PC-9 (cell line): ENCODE measurements at places on chromosomes 16 and 17.

DNA sequence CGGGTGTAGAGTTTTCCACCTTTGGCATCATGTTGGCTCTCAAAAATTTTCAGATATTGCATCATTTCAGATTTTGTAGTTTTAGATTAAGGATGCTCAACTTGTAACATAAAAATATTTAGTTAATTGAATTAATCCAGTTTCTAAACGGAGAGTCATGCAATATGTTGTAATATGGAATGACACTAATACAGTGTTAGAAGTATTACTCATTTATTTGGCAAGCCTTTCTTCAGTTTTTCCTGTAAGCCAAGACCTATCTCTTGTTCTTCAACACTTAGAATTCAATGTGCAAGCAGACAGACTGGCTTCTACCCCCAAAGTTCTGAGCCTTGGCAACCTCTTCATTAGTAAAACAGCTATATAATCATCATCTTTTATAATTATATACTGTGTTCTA is 985.0 kb upstream of the GOT2 start:
- no peak overlapping the region for H3K27ac ChIP-seq
- no peaks in the 10 kb centered on the region for H3K36me3 ChIP-seq
- no peak for DNase-seq
- H3K27me3 ChIP-seq, result no peaks in the 10 kb centered on the region
- H3K4me3 ChIP-seq, result no peak overlapping the region

DNA sequence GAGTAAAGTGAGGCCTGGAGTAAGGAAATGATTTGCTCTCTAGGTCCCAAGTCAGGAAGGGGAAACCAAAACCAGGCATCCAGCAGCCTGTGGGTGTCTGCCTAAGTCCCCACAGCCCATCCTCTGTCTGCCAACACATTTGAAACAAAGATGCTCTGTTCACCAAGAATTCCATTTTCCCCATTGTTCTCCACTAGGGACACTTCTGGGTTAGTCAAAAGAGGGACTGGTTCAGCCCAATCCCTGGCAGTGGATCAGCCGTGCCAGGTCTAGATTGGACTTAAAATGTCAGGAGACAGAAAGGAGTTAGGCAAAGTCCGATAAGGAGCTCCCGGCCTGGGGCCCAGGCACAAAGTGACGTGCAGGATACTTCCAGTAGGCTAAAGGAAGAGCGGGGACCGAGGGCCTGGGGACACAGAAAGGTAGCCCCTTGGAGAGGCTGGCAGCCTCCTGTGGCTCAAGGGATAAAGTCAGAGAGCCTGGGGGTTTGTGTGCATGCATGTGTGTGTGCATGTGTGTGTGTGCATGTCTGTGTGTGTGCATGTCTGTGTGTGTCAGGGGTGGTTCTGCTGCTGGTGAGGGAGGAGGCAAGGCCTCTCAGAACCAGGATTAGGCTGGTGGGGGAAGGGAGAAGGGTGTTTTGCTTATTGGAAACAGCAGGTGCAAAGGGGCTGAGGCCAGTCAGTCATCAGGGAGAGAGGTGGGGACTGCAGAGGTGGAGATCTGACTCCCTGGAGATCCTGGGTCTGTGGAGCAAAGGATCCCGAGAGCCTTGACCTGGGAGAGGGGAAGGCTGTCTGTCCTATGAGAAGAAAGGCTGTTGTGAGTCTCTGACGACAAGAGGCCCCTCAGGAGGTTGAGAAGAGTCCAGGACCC is 41.7 kb upstream of the IL34 start:
- DNase-seq, result no peak
- H3K4me1 ChIP-seq, result peaks cover 19% of the 10 kb centered on the region
- no peaks in the 10 kb centered on the region for H3K27me3 ChIP-seq

GRCh38 chr17:58614859-58615459 is 76.9 kb downstream of the TEX14 start:
- no peaks in the 10 kb centered on the region for H3K36me3 ChIP-seq
- H3K27me3 ChIP-seq, result no peaks in the 10 kb centered on the region
- no peak overlapping the region for H3K4me3 ChIP-seq
- H3K27ac ChIP-seq, result no peak overlapping the region
- no peak for DNase-seq
- no peaks in the 10 kb centered on the region for H3K4me1 ChIP-seq

DNA sequence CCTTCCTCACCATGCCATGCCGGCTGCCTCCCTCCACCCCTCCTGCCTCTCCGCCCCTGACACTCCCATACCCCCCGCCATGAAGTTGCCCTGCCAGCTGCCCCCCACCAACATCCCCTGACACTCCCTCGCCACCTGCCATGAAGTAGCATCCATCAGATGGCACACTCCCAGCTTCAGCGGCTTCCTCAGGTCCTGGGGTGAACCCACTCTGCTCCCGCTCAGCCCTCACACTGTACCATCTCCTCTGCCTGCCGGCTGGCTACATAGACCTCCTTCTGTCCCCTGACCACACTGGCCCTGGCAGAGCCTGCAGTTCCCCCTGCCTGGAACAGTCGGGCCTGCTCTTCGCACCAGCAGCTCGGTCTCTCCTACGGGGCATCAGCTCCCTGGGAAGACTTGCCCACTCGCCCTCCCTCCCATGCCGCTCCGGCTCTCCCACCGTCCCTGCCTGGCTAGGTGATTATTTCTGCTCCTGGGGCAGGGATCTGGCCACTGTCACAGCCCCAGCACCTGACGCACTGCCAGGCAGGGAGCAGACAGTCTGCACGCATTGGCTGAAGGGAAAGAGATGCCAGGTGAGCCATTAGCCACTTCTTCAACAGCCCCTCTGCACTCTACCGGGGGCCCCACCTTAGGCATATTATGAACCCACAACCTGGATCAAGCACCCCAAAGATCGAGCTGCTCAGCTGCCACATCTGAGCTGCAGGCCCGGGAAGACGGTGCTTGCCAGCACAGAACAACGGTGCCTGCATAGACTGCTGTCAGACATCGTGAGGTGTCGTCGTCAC is 9.0 kb downstream of the CANT1 start:
- no peak overlapping the region for H3K27ac ChIP-seq
- H3K36me3 ChIP-seq, result peaks cover 6% of the 10 kb centered on the region; the same call in 1 of the 2 replicates
- no peaks in the 10 kb centered on the region for H3K27me3 ChIP-seq
- no peak for DNase-seq
- H3K4me1 ChIP-seq, result peaks cover 33% of the 10 kb centered on the region
- H3K4me3 ChIP-seq, result no peak overlapping the region

GRCh38 chr17:39606434-39607056 is 1.2 kb downstream of the NEUROD2 start:
- DNase-seq, result no peak
- no peak overlapping the region for H3K27ac ChIP-seq
- peaks cover 65% of the 10 kb centered on the region for H3K27me3 ChIP-seq
- no peaks in the 10 kb centered on the region for H3K4me1 ChIP-seq
- no peak overlapping the region for H3K4me3 ChIP-seq
- no peaks in the 10 kb centered on the region for H3K36me3 ChIP-seq

DNA sequence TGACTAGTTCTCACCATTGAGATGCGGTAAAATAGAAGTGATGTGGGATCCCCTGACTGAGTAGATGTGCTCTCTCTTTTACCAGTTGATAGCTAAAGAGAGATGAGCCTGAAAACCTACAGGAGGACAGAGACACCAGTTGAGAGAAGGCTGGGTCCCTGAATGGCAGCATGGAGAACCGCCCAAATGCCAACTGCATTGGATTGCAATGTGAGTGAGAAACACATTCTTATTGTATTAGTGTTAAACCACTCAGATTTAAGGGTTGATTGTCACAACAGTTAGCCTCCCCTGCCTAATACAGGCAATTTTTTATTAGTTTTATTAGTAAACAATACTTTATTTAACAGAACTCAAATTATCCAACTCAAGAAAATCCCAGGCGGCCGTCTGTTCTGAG is 61.2 kb downstream of the SPACA3 start:
- H3K4me1 ChIP-seq, result no peaks in the 10 kb centered on the region
- peaks cover 47% of the 10 kb centered on the region for H3K27me3 ChIP-seq
- H3K4me3 ChIP-seq, result no peak overlapping the region
- no peaks in the 10 kb centered on the region for H3K36me3 ChIP-seq
- no peak for DNase-seq

DNA sequence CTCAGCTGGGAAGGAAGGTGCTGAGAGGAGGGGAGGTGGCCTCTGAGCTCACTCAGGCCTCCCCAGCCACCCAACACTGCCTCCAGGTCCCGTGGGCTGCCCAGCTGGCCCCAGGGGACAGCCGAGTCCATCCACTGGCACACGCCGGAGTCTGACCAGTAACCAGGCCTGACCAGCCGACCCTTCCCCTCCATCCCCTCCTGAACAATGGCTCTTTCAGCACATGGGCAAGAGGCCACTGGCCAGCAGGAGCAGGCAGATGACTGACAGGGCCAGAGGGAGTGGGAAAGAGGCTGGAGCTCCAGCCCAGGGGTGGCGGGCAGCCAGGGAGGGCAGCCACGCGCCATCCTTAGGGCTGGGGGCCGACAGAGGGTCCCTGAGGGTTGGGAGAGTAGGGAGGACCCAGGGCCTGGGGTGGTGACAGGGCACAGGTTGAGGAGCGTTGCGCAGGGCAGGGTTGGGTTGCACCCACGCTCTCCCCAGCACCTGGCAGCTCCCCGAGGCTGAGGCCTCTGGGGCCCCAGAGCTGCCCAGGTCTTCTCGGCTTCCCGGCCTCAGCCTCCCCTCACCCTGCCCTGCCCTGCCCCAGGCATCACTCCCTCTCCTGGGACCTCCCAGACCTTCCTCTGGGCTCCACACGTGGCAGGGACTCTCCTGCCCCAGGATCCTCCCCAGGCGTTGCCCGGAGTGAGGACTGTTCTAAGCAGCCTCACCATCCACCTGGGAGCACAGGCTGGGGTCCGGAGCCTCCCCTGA is 20.2 kb upstream of the SLC38A10 start:
- H3K36me3 ChIP-seq, result no peaks in the 10 kb centered on the region
- no peaks in the 10 kb centered on the region for H3K27me3 ChIP-seq
- no peak overlapping the region for H3K4me3 ChIP-seq
- no peak overlapping the region for H3K27ac ChIP-seq
- DNase-seq, result no peak
- 0 out of 2 replicates have a peak, but pooled peaks cover under 1% of the 10 kb centered on the region for H3K4me1 ChIP-seq

GRCh38 chr17:73174126-73174525 is 9.3 kb downstream of the SSTR2 start:
- no peak for DNase-seq
- H3K4me3 ChIP-seq, result no peak overlapping the region
- H3K27ac ChIP-seq, result no peak overlapping the region
- H3K27me3 ChIP-seq, result no peaks in the 10 kb centered on the region
- H3K4me1 ChIP-seq, result no peaks in the 10 kb centered on the region

GRCh38 chr16:22356930-22357634 is 17.3 kb downstream of the CDR2 start:
- no peak overlapping the region for H3K4me3 ChIP-seq
- H3K4me1 ChIP-seq, result peaks cover 12% of the 10 kb centered on the region
- no peak overlapping the region for H3K27ac ChIP-seq
- DNase-seq, result no peak
- peaks cover 9% of the 10 kb centered on the region; the same call in 1 of the 2 replicates for H3K36me3 ChIP-seq
- no peaks in the 10 kb centered on the region for H3K27me3 ChIP-seq

GRCh38 chr16:85894266-85894665 is 4.7 kb upstream of the IRF8 start:
- H3K36me3 ChIP-seq, result no peaks in the 10 kb centered on the region
- H3K27ac ChIP-seq, result no peak overlapping the region
- peaks cover 77% of the 10 kb centered on the region for H3K27me3 ChIP-seq
- no peak overlapping the region for H3K4me3 ChIP-seq
- no peak for DNase-seq

- no peak overlapping the region for H3K4me3 ChIP-seq
- H3K27ac ChIP-seq, result no peak overlapping the region
- no peak for DNase-seq
- H3K36me3 ChIP-seq, result peaks cover 19% of the 10 kb centered on the region
Measured at GRCh38 chr16:27766236-27766925, 216.4 kb downstream of the KATNIP start.

GRCh38 chr17:72390675-72391508 is 270.1 kb downstream of the SOX9 start:
- DNase-seq, result peak; percentile 88
- no peak overlapping the region for H3K4me3 ChIP-seq
- no peaks in the 10 kb centered on the region for H3K27me3 ChIP-seq
- peaks cover 91% of the 10 kb centered on the region for H3K4me1 ChIP-seq

DNA sequence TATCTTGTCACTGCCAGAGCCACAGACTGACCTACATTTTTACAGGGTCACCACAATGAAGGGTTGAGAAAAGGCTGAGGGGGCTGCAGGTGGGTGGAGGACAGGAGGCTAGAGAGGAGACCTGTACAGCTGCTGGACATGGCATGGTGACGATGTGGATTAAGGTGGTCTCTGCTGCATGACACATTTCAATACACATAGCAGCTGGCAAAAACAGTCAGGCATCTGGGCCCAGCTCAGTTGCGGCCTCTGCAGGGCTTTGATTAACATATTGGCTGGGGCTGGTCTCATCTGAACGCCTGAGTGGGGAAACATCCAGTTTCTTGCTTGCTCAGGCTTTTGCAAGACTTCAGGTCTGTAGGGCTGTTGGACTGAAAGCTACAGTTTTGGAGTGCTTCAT is 265.4 kb upstream of the FOXF1 start:
- no peak overlapping the region for H3K27ac ChIP-seq
- no peak overlapping the region for H3K4me3 ChIP-seq
- H3K27me3 ChIP-seq, result peaks cover 95% of the 10 kb centered on the region
- H3K36me3 ChIP-seq, result no peaks in the 10 kb centered on the region
- H3K4me1 ChIP-seq, result no peaks in the 10 kb centered on the region

DNA sequence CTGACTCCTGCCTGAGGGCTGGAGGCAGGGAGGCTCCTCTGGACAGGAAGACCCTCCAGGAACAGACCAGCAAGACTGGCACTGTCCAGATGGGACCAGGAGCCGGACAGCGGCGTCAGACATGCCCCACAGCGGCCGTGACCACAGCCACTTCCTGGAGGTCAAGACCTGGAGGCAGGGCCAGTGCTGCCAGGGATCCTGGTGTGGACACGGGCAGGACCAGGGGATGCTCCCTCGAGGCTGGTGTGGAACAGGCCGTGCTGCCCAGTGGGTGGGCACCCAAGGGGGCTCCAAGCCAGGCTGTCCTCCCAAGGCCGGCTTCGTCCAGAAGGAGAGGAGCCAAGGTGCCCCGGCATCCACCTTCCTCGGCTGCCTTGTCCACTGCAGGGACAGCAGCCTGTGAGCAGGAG is 4.5 kb upstream of the CCDC57 start:
- H3K4me3 ChIP-seq, result peak overlapping the region; percentile 11; the same call in 1 of the 2 replicates
- no peak for DNase-seq
- no peaks in the 10 kb centered on the region for H3K27me3 ChIP-seq
- H3K27ac ChIP-seq, result peak overlapping the region; percentile 92
- H3K36me3 ChIP-seq, result no peaks in the 10 kb centered on the region

DNA sequence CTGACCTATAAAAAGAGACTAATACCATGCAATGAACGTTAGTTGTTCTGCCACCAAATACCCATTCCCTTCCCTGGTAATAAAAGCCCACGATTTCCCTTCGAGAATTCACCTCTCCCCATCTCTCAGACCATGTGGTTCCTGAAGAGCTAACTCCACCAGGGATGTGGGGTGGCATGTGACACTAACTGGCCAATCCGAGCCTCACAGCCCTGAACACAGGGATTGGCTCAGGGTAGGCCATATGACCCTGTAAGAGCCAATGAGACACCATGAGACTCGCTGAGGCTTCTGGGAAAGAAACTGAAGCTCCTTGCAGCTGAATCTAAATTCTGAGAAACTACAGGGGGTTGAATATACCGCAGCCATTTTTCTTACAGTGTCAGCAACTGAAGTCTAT is 21.1 kb downstream of the HELZ start:
- H3K4me1 ChIP-seq, result no peaks in the 10 kb centered on the region
- H3K4me3 ChIP-seq, result no peak overlapping the region
- no peaks in the 10 kb centered on the region for H3K27me3 ChIP-seq
- H3K36me3 ChIP-seq, result 0 out of 2 replicates have a peak, but pooled peaks cover 3% of the 10 kb centered on the region
- no peak overlapping the region for H3K27ac ChIP-seq
